ENCODE measurements at places on chromosomes 13 and 19.

DNA sequence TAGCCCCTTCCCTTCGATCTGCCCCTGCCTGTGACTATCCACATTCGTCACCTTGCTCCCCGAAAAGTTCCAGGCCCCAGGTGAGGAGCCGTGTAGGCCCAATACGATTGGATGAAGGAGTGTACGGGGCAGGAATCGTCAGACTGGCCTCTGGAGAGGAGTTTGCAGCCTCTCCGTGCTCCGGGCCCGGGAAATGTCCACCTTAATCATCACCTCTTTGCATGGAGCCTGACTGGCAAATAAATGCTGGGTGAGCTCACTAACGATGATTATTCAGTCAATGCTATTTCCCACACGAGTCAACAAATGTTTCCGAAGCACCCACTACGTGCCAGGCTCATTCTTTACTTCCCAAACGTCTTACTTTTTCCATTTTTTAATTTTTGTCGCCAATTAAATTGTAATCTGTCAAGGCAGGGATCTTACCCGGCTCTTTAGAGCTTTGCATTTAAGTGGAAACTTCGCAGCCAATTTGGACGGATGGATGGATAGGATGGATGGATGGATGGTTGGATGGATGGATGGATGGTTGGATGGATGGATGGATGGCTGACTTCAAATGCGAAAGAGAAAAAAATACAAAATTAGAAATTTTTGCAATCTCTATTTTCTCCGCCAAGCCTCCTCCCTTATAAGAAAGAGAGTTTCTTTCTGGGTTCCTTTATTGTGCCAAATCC lies 45.8 kb downstream of the TGDS start:
- DNase-seq = peak; percentile 7

- DNase-seq = peak; percentile 21
Measured at GRCh38 chr13:42174344-42175162, 97.4 kb upstream of the AKAP11 start.

DNA sequence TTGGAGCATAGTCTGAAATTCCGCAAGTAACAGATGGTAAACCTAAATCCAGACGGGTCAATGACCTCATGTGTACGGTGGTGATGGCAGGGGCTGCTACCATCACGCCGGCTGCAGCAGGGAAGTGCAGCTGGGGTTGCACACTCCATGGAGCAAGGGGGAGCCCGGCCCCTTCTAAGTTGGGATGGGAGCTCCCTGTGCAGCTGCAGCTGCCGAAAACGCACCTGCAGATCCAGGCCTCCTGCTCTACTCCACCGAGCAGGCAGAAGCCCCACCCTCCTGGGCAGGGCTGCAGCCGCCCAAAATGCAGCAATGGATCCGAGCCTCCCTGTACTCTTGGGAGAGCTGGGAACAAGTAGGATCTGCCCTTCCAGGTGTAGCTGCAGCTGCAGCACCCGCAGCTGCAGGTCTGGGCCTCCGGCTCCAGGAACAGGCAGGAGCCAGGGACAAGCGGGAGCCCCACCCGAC lies 25.5 kb downstream of the KBTBD6 start:
- DNase-seq = no peak

DNA sequence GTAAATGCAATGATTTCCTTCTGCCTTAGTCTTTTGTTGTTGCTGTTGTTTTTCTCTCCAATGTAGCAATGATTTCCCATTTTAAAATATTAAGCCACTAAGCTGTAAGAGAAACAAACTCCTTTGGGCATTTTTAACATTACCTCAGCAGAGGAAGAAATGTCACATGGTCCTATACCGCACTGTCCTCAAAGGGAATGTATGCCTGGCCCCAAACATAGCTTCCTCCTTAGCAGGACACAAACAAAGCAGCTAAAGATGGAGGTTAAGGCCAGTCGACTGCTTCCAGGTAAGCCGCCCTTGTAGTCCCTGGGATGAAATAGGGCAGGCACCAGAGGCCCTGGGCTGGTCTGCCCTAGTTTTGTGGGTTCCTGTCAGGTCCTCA lies 249.0 kb downstream of the TSHZ3 start:
- DNase-seq = no peak

DNA sequence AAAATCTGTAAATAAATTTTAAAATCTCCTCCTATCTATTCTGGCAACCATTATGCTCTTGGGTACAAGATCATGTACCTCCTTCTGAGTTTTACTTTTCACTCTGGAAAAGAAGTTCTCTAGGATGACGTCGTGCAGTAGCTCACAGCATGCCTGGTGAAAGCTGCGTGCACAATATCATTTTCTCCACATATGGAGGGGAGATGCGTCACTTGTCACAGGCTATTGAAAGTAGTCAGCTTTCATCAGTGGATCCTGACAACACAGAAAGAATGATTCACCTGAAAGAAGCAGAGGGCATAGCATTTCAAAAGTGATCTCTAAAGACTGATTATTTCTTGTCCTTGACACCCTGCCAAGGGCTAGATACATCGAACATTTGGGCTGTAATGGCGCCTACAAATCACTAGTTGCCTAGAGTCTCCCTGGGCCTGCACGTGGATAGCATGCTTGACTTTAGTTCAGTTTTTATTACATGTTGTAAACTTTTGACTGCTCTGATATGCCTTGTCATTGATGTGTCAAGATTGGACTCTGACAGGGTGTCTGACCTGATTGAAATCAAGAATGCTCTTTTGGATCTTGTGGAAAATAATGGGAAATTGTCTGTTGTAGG lies 1365.6 kb downstream of the OLFM4 start:
- DNase-seq = no peak

- DNase-seq = no peak
Measured at GRCh38 chr13:50464349-50465251, 378.9 kb downstream of the DLEU7 start.

- DNase-seq = no peak
Measured at GRCh38 chr19:39865953-39866352, 19.8 kb upstream of the FBL start.

GRCh38 chr13:86684402-86684801 lies 885.2 kb upstream of the SLITRK6 start:
- DNase-seq = no peak

GRCh38 chr19:7928741-7929701 lies 3.1 kb upstream of the CTXN1 start:
- peak; percentile 78 for DNase-seq

- no peak for DNase-seq
Measured at GRCh38 chr19:15780610-15781418, 6.6 kb upstream of the OR10H5 start.

GRCh38 chr19:42184401-42184861 lies 33.0 kb downstream of the DEDD2 start:
- peak; percentile 44 for DNase-seq

- DNase-seq = no peak
Measured at GRCh38 chr19:690203-690602, 5.0 kb downstream of the PRSS57 start.

GRCh38 chr13:21616880-21617279 lies 12.9 kb upstream of the MICU2 start:
- DNase-seq = no peak

DNA sequence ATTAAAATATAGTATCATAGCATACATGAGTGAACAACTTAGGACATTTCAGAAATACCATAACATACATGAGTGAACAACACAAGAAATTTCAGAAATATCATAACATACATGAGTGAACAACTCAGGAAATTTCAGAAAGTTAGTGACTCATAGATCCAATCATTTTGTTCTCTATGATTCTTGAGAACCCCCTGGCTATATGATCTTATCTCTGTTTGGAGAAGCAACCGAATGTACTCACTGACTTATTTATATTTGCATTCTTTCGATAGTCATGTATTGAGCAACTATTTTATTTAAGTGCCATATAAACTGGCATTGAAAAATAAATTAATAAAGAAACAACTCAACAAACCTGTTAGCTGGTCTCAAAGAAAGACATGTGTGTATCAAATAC lies 251.1 kb downstream of the EFNB2 start:
- no peak for DNase-seq

DNA sequence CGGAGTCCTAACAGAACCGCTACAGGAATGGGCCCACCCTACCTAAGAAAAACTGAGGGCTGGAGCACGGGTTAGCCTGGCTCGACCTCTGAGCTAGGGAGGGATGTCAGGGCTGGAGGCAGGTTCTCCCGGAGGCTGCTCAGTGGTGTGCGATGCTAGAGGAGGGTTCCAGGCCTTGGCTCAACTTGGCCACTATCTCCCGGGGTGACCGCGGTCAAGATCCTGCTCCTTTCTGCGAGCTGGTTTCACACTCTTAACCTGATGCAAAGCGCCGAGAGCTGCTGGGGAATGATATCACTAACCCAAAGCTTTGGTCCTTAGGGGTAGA lies 301 bp downstream of the POP4 start:
- no peak for DNase-seq

DNA sequence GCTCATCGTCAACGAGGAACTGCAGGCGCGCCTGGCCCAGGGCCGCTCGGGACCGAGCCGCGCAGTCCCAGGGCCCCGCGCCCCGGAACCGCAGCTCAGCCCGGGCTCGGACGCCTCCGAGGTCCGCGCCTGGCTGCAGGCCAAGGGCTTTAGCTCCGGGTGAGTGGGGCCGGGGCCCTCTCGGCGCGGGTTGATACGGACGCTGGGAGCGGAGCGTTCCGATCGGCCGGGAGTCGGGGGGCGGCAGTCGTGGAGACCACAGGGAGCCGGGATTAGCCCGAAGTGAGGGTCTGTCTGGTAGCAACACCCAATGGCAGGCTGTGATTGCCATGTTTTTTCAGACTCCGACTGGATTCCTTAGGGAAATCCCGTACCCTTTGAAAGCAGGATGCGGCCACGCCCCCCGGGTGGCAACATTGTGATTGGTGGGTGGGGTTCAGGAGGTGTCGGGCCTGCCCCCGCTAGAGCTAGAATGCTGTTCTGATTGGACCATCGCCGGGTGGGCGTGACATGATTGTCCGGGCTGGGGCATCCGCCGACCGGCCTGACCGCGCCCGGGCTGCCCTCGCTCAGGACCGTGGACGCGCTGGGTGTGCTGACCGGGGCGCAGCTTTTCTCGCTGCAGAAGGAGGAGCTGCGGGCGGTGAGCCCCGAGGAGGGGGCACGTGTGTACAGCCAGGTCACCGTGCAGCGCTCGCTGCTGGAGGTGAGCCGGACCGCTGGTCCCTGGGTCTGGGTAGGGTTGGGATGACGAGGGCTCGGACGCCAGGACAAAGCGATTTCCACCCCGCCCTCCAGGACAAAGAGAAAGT lies 11.3 kb downstream of the EPS8L1 start:
- DNase-seq = peak; percentile 82

DNA sequence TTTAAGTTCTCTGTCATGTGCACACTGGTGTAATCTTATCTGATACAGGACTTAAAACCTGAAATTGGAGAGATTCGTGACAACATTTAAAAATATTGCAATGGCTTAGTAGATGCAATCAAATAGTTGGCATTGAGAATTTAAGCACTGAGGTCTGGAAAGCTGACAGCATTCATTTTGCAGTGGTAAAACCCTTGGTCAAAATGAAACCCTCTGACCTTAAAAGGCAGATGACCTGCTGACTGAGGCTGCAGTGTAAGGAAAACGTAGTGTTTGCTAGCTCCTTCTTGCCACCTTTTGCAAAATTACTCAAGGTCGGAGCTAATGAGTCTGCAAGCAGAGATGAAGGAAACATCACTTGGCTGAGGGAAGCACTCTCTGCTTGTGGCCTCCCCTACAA lies 150.6 kb downstream of the KCTD12 start:
- no peak for DNase-seq

- no peak for DNase-seq
Measured at GRCh38 chr19:16136185-16136999, 7.1 kb upstream of the HSH2D start.

DNA sequence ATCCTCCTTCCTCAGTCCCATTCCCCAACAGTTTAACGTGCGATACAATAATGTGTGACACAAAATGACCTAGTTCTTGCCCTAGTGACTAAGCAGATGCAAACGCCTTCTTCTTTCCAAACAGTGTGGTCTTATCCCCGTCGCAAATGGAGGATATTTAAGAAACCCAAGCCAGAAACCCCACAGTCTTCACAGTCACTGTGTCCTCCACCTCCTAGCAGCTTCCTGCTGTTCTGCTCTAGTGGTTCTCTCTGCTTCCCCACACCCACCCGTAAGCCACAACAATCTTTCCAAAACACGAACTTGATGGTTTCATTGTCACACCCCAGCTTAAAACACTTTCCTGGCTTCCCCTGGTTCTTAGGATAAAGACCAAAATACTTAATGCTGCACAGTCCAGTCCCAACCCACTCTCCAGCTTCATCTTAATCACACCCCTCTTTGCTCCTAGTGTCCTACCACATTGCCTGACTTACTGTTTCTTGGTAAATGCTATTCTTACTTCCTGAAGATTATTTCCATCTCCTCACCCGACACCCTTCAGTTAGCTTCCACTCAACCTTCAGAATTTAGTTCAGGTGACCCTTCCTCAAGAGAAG lies 32.3 kb downstream of the ITM2B start:
- DNase-seq = no peak

DNA sequence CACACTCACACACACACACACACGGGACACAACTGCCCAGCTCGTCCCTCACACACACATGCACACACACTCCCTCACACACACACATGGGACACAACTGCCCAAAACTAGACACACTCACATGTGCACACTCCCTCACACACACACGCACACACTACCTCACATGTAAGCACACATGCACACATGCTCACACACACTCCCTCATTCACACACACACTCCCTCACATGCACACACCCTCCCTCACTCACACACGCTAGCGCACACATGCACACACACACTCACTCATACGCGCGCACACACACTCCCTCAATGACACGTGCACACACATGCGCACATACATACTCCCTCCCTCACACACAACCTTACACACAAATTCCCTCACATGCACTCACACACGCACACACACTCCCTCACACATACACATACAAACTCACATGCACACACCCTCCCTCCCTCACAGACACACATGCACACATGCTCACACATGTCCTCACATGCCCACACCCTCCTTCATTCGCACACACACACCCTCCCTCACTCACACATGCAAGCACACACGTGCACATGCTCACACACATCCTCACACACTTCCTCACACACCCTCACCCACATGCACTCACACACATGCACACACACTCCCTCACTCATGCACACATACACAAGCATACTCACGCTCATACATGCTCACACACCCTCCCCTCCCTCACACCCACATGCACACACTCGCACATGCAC lies 9.0 kb upstream of the RASA3 start:
- no peak for DNase-seq

- DNase-seq = no peak
Measured at GRCh38 chr13:105019073-105019472, 1516.4 kb downstream of the EFNB2 start.

Measured in AG04450 (cell line).